NCI-H226 (cell line): ENCODE measurements at places on chromosomes 2 and 18.

DNA sequence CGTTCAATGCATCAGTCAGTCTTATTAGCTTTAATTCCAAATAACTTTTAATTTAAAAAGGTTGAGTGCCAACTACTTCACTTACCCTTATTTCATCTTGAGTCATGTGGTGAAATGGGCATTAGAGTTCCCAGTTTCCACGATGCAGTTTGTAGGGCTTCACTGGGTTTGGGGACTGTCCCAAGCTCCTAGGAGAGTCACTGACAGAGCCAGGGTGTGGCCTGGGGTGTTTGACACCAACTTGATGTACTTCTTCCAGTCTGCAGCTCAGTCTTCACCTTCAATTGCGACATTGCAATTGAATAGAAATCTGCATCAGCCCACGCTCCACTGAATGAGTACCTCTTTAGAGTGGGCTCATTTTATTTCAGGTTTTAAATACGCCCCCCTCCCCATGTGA is 165.3 kb downstream of the ARL4C start:
- DNase-seq, result no peak

DNA sequence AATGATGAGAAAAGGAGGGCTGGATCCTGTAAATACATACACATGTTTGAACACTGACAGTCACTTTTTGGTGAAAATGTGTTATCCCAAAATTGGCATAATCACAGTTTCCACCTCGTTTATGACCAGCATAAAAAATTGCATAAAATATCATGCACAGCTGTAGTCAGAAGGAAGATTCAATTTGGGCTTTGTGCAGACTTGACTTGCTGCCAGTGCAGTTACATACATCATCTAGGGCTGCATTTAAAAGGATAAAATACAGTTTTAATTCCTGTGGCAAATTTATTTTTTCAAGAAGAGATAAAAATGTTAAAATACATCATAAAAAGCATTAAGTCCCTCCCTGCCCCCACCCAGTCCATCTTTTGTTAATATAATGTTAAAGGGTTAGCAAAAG is 103.8 kb downstream of the VWC2L start:
- no peak for DNase-seq

DNA sequence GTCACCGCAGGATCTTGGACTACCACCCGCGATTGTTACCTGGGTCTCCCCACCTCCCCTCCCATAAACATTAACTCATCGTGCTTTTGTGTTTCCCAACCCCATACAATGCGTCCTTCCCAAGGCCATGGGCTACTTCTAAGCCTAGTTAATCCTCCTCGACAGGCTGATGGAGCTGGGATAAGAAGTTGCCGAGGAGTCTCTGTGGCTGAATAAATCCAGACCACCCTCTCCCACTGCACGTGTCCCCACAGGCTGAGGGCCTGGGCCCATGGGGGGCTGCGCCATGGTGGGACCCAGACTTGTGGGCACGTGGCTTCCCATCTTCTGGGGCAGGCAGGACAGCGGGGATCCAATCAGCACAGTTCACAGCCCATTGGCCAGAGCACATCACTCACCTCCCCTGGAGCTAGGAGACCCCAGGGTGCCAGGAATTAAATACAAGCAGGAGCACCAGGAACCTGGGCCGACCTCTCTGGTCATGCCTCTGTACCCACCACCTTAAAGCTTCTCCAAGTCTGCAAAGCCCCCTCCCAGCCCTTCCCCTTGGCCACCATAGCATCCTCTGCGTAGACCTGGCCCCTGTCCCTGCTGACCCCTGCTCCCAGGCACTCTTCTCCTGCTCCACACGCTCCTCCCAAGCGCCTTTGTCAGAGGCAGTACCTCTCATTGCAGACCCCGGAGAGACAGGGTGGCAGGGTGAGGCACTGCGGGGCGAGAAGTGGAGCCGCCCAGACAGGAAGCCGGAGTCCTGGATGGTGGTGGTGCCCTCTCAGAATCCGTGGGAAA is 51.0 kb upstream of the ID2 start:
- DNase-seq, result no peak

DNA sequence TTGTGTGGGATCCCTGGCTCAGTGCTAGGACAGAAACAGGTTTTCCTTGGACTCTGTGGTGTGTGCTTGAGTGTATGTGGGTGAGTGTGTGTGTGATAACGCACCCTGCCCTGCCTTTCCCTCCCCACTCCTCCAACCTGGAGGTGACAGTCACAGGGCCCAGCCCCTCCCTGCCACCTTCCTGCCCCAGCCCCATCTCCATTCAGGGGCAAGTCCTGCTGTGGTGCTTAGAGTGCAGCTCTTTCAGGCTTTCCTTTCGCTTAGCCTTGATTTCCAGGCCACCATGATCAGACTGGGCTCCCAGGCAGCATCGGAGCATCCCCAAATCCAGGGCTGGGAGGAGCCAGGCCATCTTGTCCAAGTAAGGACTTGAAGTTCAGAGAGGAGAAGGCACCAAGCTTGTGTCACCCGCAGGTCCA is 185.2 kb downstream of the ZFP36L2 start:
- no peak for DNase-seq

DNA sequence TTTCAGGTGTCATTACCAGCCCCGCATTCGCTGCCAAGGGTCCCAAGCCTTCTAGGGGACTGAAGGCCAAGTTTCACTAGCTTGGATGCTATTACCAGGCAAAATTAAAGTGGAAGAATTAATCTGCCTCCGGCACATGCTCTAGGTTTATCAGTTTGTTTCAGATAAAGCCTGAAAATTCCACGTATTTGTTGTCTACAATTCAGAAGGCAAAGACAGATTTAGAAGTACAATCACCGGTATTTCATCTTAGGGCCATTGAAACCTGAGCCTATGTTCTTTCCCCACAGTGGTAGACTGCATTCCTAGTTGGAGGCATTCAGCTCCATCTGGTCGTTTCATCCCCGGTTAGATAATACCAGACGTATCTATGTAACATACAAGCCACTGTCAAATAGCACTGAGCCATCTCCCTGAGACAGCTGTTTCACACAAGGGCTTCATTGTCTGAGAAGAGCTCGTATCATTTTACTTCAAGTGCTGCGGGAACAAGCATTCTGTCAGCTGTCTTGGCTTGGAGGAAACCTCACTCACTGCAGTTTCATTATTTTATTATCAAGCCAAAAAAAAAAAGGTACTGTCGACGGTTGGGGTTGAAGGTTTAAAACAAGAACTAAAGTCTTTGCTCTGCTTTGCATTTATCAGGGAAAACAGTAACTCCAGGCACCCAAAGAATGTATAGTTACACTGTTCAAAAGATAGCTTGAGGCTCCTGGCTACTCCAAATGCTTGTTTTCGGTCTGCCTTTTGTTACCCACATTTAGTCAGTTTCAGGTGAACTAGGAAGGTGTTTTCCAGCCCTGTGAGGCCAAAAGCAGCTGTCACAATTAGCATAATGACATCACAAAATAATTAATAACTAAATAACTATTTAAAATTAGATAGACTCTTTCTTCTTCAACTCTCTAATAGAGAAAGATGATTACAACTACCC is 76.7 kb downstream of the TGIF1 start:
- no peak for DNase-seq

- no peak for DNase-seq
Observed at GRCh38 chr2:126639276-126639675, 16.7 kb upstream of the GYPC start.
